ENCODE measurements at places on chromosomes 12 and 14. TPM values are rescaled to one million over a fixed set of nuclear protein-coding genes. Genes with fewer than 3 reads are reported as not detected.
A peak's percentile ranks its signal among the peaks of the same experiment; 100 is the strongest.

ARMH4 gene
- 0.02 TPM for total RNA-seq

KRT5 gene
- total RNA-seq: not detected

DTX1 gene
- total RNA-seq: not detected

GARIN6 gene
- not detected for total RNA-seq

GZMB gene
- not detected for total RNA-seq

TESPA1 gene
- total RNA-seq: not detected

FITM1 gene
- 5.8 TPM for total RNA-seq

SLC38A1 gene
- total RNA-seq: 47.0 TPM

DNA sequence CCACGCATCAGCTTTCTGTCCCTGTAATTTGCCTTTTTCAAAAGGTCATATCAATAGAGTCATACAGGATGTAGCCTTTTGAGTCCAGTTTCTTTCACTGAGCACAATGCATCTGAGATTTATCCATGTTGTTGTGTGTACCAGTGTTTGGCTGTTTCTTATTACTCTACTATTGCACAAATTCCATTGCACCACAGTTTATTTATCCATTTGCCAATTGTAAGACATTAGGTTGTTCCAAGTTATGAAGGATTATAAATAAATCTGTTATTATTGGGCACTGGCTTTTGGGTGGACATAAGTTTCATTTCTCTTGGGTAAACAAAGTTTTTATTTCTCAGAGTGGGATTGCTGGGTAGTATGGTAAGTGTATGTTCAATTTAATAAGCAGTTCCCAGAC is 68.3 kb upstream of the TBPL2 start:
- H3K27me3 ChIP-seq: no peaks in the 10 kb centered on the region
- no peak for DNase-seq
- no peak overlapping the region for H3K27ac ChIP-seq
- no peaks in the 10 kb centered on the region for H3K4me1 ChIP-seq
- H3K4me3 ChIP-seq: no peak overlapping the region

GRCh38 chr14:26173581-26174110 is 424.2 kb downstream of the NOVA1 start:
- no peak for DNase-seq
- H3K27ac ChIP-seq: no peak overlapping the region
- no peak overlapping the region for H3K4me3 ChIP-seq
- no peaks in the 10 kb centered on the region for H3K36me3 ChIP-seq
- no peaks in the 10 kb centered on the region for H3K27me3 ChIP-seq
- no peaks in the 10 kb centered on the region for H3K4me1 ChIP-seq

DNA sequence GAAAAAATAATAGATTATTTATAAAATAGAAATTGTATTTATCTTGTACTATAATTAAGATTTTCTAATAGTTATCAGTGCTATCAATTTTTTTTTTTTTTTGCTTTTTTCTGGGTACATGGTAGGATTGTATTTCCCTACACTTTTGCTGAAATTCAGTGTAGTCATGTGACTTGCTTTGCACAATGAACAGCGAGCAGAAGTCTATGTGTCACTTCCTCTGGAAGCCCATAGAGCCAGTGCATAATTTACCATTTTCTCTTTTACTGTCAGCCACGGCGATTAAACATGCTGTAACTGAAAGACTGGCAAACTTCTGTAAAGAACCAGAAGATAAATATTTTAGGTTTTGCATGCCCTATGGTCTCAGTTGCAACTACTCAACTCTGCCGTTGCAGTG is 80.8 kb upstream of the PPP1R12A start:
- H3K27ac ChIP-seq: no peak overlapping the region
- no peaks in the 10 kb centered on the region for H3K4me1 ChIP-seq
- no peaks in the 10 kb centered on the region for H3K36me3 ChIP-seq
- no peaks in the 10 kb centered on the region for H3K27me3 ChIP-seq
- no peak overlapping the region for H3K4me3 ChIP-seq

DNA sequence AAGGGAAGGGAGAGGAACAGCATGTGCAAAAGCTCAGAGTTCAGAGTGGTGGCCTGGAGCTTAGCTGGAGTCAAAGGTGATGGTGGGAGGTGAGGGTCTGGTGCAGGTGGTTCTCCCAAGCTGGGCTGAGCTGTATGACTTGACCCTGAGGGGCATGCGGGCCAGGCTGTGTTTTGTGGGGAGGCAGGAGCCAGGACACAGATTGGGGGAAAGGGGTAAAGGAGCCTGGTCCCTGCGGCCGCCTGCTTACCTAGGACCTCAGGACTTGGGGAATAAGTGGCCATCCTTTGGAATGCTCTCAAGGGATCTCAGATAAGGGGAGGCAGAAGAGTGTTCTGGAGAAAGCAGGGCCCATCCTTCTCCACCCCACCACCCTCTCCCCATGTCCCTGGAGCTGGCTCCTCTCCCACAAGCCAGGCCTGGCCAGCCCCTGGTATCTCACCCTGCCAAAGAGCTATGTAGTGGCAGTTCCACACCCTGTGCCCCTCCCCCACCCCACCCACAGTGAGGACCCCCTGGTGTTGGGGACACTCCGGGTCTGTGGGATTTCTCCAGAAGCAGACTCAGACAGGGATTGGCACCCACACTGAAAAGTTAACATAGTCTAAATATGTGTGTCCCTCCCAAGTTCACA is 19.9 kb upstream of the CEP170B start:
- no peak overlapping the region for H3K4me3 ChIP-seq
- peaks cover 18% of the 10 kb centered on the region for H3K27me3 ChIP-seq
- no peak for DNase-seq
- H3K36me3 ChIP-seq: no peaks in the 10 kb centered on the region

DNA sequence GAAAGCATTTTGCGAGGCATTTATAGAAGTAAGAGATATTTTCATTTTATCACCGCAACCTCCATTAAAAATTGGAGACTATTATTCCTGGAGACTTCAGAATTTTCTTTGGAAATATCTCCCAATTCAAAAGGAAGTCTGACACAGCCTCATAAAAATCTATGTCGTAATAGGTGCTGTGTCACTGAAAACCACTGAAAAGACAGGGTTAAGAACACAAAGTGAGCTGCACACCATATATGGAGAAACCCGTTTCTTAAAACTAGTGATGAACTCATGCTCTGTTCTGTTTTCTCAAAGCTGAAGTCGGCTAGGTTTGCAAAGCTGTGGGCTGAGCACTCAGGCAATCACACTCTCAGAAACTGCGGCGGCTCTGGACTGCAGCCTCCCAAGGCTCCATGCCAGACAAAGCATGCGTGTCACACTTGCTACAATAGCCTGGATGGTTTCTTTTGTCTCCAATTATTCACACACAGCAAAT is at the start of gene GLIPR1:
Gene GLIPR1, plus strand, starts transcription at position 287 of the 481 bp plus-strand sequence. Its CDS starts 126 bp downstream, at position 413.
- H3K4me1 ChIP-seq: peaks cover 26% of the 10 kb centered on the region
- DNase-seq: peak; percentile 45
- H3K27me3 ChIP-seq: no peaks in the 10 kb centered on the region
- H3K27ac ChIP-seq: no peak within 1 kb of the TSS
- H3K36me3 ChIP-seq: no peaks in the 10 kb centered on the region

GRCh38 chr12:47758834-47759690 is at the start of gene RAPGEF3:
RAPGEF3 (minus strand) TSS chr12:47758880; CDS start chr12:47758556, 324 bp downstream.
- H3K27me3 ChIP-seq: peaks cover 50% of the 10 kb centered on the region
- peak; percentile 49 for DNase-seq
- H3K4me3 ChIP-seq: peak within 1 kb of the TSS; percentile 75

DNA sequence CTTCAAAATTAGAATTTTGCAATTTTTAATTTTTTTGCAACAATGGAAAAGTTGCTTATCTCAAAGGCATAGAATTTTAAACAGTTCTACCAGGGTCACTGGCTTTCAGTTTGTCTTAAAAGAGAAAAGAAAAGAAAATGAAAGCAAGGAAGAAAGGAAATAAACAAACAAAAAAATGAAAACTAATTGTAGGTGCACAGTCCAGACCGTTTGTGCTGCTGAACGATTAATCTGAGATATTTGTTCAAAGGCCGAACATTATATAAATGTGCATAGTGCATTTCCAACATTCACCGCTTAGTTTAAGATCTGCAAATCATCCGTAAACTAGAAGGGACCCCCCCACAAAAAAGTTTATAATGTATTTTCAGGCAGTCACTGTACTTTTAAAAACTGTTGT is 5.5 kb upstream of the OTX2 start:
- H3K4me3 ChIP-seq: no peak overlapping the region
- no peak for DNase-seq
- H3K36me3 ChIP-seq: no peaks in the 10 kb centered on the region
- peaks cover 36% of the 10 kb centered on the region for H3K27me3 ChIP-seq

GRCh38 chr14:57897144-57897748 is 31.4 kb upstream of the SLC35F4 start:
- no peak overlapping the region for H3K27ac ChIP-seq
- H3K27me3 ChIP-seq: no peaks in the 10 kb centered on the region
- DNase-seq: no peak

GRCh38 chr14:53126731-53127130 is 26.4 kb downstream of the DDHD1 start:
- H3K4me1 ChIP-seq: no peaks in the 10 kb centered on the region
- no peak for DNase-seq
- H3K27ac ChIP-seq: no peak overlapping the region
- no peaks in the 10 kb centered on the region for H3K27me3 ChIP-seq

GRCh38 chr14:55190906-55191202 is 531 bp downstream of the DLGAP5 start:
- H3K27ac ChIP-seq: peak overlapping the region; percentile 74
- peak overlapping the region; percentile 84 for H3K4me3 ChIP-seq
- H3K36me3 ChIP-seq: 0 out of 3 replicates have a peak, but pooled peaks cover 10% of the 10 kb centered on the region
- H3K4me1 ChIP-seq: peaks cover 21% of the 10 kb centered on the region
- DNase-seq: no peak
